ENCODE measurements at places on chromosomes 16 and 17. TPM values are rescaled to one million over a fixed set of nuclear protein-coding genes. Genes with fewer than 3 reads are reported as not detected.

GRCh38 chr17:5122586-5123342, 6.9 kb downstream of the USP6 start:
- no peaks in the 10 kb centered on the region for H3K36me3 ChIP-seq
- H3K4me1 ChIP-seq = no peaks in the 10 kb centered on the region
- DNase-seq = peak; percentile 76
- no peak overlapping the region for H3K4me3 ChIP-seq
- no peak overlapping the region for H3K27ac ChIP-seq

Gene BANP
- total RNA-seq = 26.3 TPM

- no peaks in the 10 kb centered on the region for H3K27me3 ChIP-seq
- H3K4me3 ChIP-seq = no peak overlapping the region
- peaks cover 24% of the 10 kb centered on the region for H3K36me3 ChIP-seq
- no peak overlapping the region for H3K27ac ChIP-seq
- no peak for DNase-seq
Measured at GRCh38 chr17:1583556-1583955, 21.0 kb upstream of the PITPNA start.

- no peaks in the 10 kb centered on the region for H3K36me3 ChIP-seq
Measured at GRCh38 chr17:29240477-29240876, 6.2 kb upstream of the CRYBA1 start.

Gene CCDC154
- total RNA-seq = 2.8 TPM

GRCh38 chr16:86886651-86887050, 308.3 kb downstream of the FOXL1 start:
- H3K36me3 ChIP-seq = no peaks in the 10 kb centered on the region
- no peak for DNase-seq
- no peak overlapping the region for H3K27ac ChIP-seq
- H3K4me1 ChIP-seq = peaks cover 3% of the 10 kb centered on the region
- H3K27me3 ChIP-seq = no peaks in the 10 kb centered on the region

- peak; percentile 74 for DNase-seq
- no peaks in the 10 kb centered on the region for H3K27me3 ChIP-seq
- H3K36me3 ChIP-seq = no peaks in the 10 kb centered on the region
- H3K4me1 ChIP-seq = no peaks in the 10 kb centered on the region
- no peak overlapping the region for H3K4me3 ChIP-seq
Measured at GRCh38 chr17:69460963-69461922, 46.7 kb downstream of the MAP2K6 start.

DNA sequence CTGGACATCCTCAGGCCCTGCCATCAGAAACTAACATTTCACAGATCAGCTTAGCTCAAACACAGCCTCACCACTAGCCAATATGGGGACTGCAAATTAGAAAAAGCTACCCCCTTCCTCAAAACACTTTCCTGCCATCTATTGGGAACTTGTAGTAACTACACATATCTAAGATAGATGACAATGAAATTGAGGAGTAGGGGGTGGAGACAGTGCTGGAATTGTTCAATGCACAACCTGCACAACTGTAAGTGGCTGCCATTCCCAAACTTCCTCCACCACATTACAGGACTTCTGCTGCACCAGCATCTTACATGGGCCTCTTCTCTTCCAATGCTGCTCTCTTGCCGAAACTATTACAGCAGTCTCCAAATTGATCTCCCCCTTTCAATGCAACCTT, 21.9 kb downstream of the AIPL1 start:
- DNase-seq = peak; percentile 72
- H3K4me1 ChIP-seq = no peaks in the 10 kb centered on the region
- no peaks in the 10 kb centered on the region for H3K36me3 ChIP-seq
- no peaks in the 10 kb centered on the region for H3K27me3 ChIP-seq
- H3K27ac ChIP-seq = no peak overlapping the region
- H3K4me3 ChIP-seq = no peak overlapping the region

Gene EVI2B
- total RNA-seq = 16.5 TPM

DNA sequence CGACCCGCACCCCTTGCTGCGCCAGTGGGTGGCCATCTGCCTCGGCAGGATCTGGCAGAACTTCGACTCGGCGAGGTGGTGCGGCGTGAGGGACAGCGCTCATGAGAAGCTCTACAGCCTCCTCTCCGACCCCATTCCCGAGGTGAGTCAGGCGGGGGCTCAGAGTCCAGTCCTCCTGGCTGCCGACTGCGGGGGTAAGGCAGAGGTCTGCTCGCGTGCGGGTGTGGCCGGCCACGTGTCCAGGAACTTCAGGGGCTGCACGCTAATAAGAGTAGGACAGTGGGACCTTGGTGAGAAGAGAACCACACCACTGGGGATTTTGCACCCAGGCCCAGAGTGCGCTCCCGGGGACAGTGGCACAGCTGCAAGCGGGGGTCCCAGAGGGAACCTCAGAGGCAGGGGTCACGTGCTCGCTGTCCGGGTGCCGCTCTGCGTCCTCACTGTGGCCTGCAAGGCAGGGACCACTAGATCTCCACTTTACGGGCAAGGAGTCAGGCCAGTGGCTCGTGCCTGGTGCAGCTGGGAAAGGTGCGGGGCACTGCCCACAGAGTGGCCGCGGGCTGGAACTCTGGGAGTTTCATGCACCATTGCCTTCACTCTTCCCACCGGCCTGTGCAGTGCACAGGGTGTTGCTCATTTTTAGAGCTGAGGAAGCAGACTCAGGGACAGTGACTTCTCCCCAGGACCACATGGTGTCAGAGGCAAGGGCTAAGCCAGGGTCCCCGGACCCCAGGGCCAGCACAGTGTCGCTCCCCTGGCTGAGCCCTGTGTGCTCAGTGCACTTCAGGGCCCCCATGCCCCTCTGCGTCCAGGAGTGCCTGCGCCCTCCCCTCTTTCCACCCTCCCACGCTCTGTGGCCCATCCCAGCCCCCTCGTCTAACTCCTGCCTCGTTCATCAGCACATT, 107.6 kb upstream of the CHMP6 start:
- H3K4me1 ChIP-seq = no peaks in the 10 kb centered on the region
- DNase-seq = no peak
- H3K27ac ChIP-seq = no peak overlapping the region
- H3K27me3 ChIP-seq = no peaks in the 10 kb centered on the region

GRCh38 chr17:82097184-82097918, 685 bp downstream of the FASN start:
- DNase-seq = peak; percentile 55
- peaks cover 2% of the 10 kb centered on the region for H3K36me3 ChIP-seq
- H3K4me3 ChIP-seq = peak overlapping the region; percentile 46
- H3K27ac ChIP-seq = peak overlapping the region; percentile 67
- no peaks in the 10 kb centered on the region for H3K27me3 ChIP-seq
- H3K4me1 ChIP-seq = no peaks in the 10 kb centered on the region

GRCh38 chr16:28100810-28101532, 37.5 kb upstream of the GSG1L start:
- H3K27me3 ChIP-seq = no peaks in the 10 kb centered on the region
- H3K36me3 ChIP-seq = peaks cover 2% of the 10 kb centered on the region
- DNase-seq = peak; percentile 62
- no peaks in the 10 kb centered on the region for H3K4me1 ChIP-seq
- no peak overlapping the region for H3K4me3 ChIP-seq
- H3K27ac ChIP-seq = no peak overlapping the region

GRCh38 chr16:6374821-6375220, 957.8 kb upstream of the RBFOX1 start:
- H3K4me3 ChIP-seq = no peak overlapping the region
- DNase-seq = no peak
- no peak overlapping the region for H3K27ac ChIP-seq
- no peaks in the 10 kb centered on the region for H3K4me1 ChIP-seq

Gene FBXO39
- total RNA-seq = not detected

Gene GSPT1
- total RNA-seq = 99.0 TPM

Gene NACA2
- not detected for total RNA-seq

Gene HS3ST2
- total RNA-seq = 1.5 TPM

- no peaks in the 10 kb centered on the region for H3K36me3 ChIP-seq
- no peaks in the 10 kb centered on the region for H3K27me3 ChIP-seq
- no peak overlapping the region for H3K27ac ChIP-seq
- H3K4me1 ChIP-seq = peaks cover 11% of the 10 kb centered on the region
Measured at GRCh38 chr16:30694926-30695693, 3.9 kb upstream of the SRCAP start.

GRCh38 chr17:58231641-58232040, 6.7 kb upstream of the LPO start:
- H3K27me3 ChIP-seq = no peaks in the 10 kb centered on the region
- H3K36me3 ChIP-seq = no peaks in the 10 kb centered on the region
- no peak overlapping the region for H3K4me3 ChIP-seq
- no peak overlapping the region for H3K27ac ChIP-seq

DNA sequence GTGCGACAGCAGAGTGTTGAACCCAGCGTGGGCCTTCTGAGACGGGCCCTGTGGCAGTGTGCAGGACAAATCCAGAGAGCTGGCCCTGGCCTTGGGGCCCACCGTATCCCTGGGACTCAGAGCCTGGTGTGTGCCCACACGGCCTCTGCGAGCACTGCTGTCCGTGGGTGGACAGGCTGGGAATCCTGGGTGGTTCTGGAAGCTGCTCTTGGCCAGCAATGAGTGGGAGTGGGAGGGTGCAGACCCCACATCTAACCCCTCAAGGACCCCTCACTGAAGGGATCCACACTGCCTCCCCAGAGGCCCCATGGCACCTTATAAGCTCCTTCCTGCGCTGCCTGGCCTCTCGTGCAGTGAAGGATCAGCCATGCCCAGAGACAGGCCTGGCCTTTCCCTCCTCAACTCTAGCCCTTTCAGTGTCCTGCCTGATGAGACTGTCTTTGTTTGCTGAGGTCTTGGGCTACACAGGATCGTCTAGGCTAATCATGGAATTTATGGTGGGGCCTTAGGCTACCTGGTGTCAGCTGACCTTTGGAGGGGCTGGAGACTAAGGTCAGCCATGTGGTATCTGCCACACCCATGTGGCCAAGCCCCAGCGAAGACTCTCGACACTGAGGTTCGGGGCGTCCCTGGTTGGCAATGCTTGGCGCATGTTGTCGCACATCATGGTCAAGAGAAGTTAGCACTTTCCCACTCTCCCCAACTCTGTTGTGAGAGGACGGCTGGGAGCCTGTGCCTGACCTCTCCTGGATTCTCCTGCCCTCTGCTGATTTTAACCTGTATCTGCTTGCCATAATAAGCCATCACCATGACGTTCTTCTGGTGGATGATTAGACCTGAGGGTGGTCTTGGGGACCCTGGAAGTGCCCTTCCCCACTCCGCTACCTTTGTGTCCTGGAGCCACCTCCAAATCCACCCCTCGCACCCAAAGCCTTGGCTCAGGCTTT, 16.4 kb upstream of the GINS2 start:
- H3K4me3 ChIP-seq = no peak overlapping the region
- no peaks in the 10 kb centered on the region for H3K27me3 ChIP-seq
- DNase-seq = no peak
- no peak overlapping the region for H3K27ac ChIP-seq
- no peaks in the 10 kb centered on the region for H3K36me3 ChIP-seq

- no peaks in the 10 kb centered on the region for H3K36me3 ChIP-seq
- H3K27ac ChIP-seq = no peak overlapping the region
Measured at GRCh38 chr17:28239271-28239624, 79.8 kb upstream of the TMEM97 start.

Gene KSR1
- 97.3 TPM for total RNA-seq

Gene SPATA22
- 0.31 TPM for total RNA-seq

GRCh38 chr17:63039342-63039741, 73.3 kb downstream of the TANC2 start:
- no peaks in the 10 kb centered on the region for H3K4me1 ChIP-seq
- no peaks in the 10 kb centered on the region for H3K27me3 ChIP-seq
- no peaks in the 10 kb centered on the region for H3K36me3 ChIP-seq
- DNase-seq = peak; percentile 27

DNA sequence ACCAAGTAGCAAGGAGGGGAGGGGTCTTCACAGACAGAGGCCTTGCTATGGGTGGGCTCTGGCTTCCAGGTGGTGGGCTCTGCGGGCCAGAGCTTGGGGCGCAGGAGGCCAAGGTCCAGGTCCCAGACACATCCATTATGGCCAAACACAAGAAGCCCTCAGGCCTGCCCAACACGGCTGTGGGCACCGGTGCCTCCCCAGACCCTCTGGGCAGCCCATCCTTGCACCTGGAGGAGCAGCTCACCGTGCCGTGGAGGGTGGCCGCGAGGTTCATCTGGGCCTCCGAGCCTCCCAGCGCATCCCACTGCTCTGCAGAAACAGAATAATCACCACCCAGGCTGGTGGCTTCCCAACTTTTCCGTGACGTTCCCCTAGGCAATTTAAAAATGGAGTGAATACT, 55.9 kb downstream of the TBC1D16 start:
- no peaks in the 10 kb centered on the region for H3K4me1 ChIP-seq
- H3K27me3 ChIP-seq = no peaks in the 10 kb centered on the region
- no peaks in the 10 kb centered on the region for H3K36me3 ChIP-seq
- H3K4me3 ChIP-seq = no peak overlapping the region
- no peak overlapping the region for H3K27ac ChIP-seq

- no peaks in the 10 kb centered on the region for H3K27me3 ChIP-seq
- no peaks in the 10 kb centered on the region for H3K4me1 ChIP-seq
- H3K4me3 ChIP-seq = no peak overlapping the region
- no peak overlapping the region for H3K27ac ChIP-seq
- no peaks in the 10 kb centered on the region for H3K36me3 ChIP-seq
Measured at GRCh38 chr16:10541366-10541765, 39.0 kb downstream of the EMP2 start.

DNA sequence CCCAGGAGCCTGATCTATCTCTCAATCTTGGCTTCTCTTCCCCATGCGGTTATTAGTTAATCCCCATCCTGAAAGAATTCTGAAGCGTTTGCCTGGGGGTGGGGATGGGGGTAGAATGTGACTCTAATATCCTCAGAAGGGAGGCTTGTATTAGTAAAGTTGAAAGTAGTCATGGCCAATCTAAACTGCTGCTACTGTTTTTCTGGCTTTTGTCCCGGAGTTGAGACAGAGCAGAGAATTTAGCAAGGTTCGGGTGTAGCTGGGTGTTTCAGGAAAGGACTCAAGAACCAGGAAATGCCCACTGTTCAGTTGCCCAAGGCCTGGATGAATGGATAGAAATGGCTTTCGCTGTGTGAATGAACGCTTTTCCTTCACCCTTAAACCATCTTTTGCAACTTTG, 17.6 kb upstream of the ITGAM start:
- H3K4me1 ChIP-seq = no peaks in the 10 kb centered on the region
- H3K27ac ChIP-seq = no peak overlapping the region
- DNase-seq = no peak
- no peaks in the 10 kb centered on the region for H3K27me3 ChIP-seq

DNA sequence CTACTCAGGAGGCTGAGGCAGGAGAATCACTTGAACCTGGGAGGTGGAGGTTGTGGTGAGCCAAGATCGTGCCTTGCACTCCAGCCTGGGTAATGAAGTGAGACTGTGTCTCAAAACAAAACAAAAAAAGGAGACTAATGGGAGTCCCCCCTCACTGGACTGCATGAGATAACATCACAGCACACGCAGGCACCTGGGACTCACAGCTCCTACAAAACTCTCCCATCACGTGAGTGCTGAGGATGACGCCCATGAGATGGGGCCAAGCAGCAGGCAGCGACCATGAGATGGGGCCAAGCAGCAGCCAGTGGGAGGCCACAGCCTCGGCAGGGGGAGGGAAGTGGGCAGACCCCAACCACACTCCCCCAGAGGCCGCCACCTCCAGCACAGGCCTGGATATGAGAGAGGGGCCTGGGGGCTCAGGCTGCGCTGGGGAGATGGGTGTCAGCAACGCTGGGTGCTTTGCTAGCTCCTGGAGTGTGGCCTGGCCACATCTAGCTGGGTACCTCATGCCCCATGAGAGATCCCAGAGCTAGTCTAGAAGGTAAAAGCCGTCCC, 15.4 kb downstream of the DNAAF8 start:
- H3K4me1 ChIP-seq = no peaks in the 10 kb centered on the region
- no peak overlapping the region for H3K4me3 ChIP-seq
- no peak for DNase-seq
- H3K27ac ChIP-seq = no peak overlapping the region

Gene CSF3
- not detected for total RNA-seq

Gene MPO
- 0.47 TPM for total RNA-seq

GRCh38 chr16:19218581-19218980, 50.5 kb downstream of the SYT17 start:
- no peaks in the 10 kb centered on the region for H3K36me3 ChIP-seq
- no peak overlapping the region for H3K27ac ChIP-seq
- no peaks in the 10 kb centered on the region for H3K27me3 ChIP-seq

All from kidney (tissue), 22 donors.